Nucleus accumbens (tissue), 56 donors: ENCODE measurements at places on chromosomes 1 and 21.

GRCh38 chr1:55155522-55155921, 59.6 kb downstream of the USP24 start:
- no peak for DNase-seq

- DNase-seq = no peak
Observed at GRCh38 chr1:193846876-193847604, 660.6 kb upstream of the B3GALT2 start.

GRCh38 chr1:173426057-173426456, 51.1 kb upstream of the PRDX6 start:
- no peak for DNase-seq

- DNase-seq = no peak
Observed at GRCh38 chr1:164718821-164719220, 159.8 kb downstream of the PBX1 start.
